ENCODE measurements at places on chromosomes 1 and 21. TPM values are rescaled to one million over a fixed set of nuclear protein-coding genes. Genes with fewer than 3 reads are reported as not detected.

The PLD5 gene
- not detected for total RNA-seq

The CFAP74 gene
- total RNA-seq, result not detected

The IGSF21 gene
- not detected for total RNA-seq

The KCNJ15 gene
- total RNA-seq, result 10.1 TPM

The KMO gene
- under 0.01 TPM for total RNA-seq

The LRRC38 gene
- total RNA-seq, result not detected

The COL18A1 gene
- 8.8 TPM for total RNA-seq

The BCAR3 gene
- 37.1 TPM for total RNA-seq

The LCE2C gene
- not detected for total RNA-seq

GRCh38 chr1:30929135-30929889, 20.8 kb upstream of the SDC3 start:
- DNase-seq, result no peak

DNA sequence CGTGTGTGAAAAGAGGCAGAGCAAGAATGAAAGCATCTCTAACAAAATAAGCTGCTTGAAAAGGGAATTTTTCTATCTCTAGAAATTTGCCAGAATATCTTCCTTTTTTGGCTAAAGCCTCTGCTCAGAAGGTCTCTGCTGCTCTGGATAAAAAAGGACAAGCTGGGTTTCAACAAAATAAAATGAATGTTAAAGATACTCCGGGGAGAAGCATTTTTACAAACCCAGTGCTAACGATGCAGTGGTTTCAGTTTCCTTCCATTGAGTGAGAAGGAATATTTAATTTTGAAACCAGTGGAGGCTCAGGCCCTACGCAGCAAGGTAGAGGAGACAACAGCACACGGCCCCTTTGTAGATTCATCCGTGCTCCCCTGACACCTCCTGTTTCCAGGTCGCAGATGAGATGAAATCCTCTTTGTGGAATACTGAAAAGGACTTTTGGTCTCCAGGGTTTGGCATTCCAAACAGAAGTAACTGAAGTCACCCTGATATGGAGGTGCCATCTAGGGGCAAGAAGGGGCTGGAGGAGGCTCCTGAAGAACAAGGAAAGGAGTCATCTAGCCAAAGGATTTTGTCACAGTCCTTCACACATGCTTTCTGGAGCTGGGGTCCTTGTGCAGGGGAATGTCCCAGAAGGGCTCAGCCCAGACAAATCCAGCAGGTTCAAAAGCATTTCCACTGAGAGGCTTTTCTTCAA, 65.7 kb upstream of the SYT6 start:
- no peak for DNase-seq

- peak; percentile 58 for DNase-seq
Measured at GRCh38 chr21:35508139-35508888, 459.2 kb upstream of the RUNX1 start.

- no peak for DNase-seq
Measured at GRCh38 chr1:46675549-46676314, 4.1 kb downstream of the TEX38 start.

- DNase-seq, result no peak
Measured at GRCh38 chr1:145692785-145693443, 14.3 kb downstream of the PDZK1 start.

GRCh38 chr1:183287191-183287675, 101.2 kb downstream of the LAMC2 start:
- peak; percentile 57 for DNase-seq

- DNase-seq, result peak; percentile 88
Measured at GRCh38 chr1:167720965-167721616, 691 bp upstream of the MPZL1 start.

DNA sequence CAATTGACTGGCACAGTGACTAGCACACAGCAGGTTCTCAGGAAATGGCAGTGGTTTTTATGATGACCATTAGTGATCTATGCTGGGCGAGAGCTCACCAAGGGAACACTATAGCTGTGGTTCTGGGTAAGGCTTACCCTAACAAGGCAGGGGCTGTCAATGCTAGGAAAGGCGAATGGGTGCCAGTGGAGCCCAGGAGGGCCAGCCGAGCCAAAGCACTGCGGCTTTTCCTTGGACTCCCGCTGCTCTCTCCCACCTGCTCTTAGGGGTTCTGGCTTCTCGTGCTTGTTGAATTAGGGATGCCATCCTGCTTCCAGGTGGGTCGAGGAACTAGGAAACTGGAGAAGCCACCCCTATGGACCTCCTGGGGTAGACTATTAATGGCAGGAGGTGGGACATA, 10.0 kb upstream of the A3GALT2 start:
- DNase-seq, result peak; percentile 18

- peak; percentile 66 for DNase-seq
Measured at GRCh38 chr1:94072840-94073522, 48.0 kb downstream of the ABCA4 start.

GRCh38 chr21:42721341-42721824, 68.0 kb downstream of the PDE9A start:
- peak; percentile 52 for DNase-seq
